ENCODE measurements at places on chromosomes 3 and 15. TPM values are rescaled to one million over a fixed set of nuclear protein-coding genes. Genes with fewer than 3 reads are reported as not detected.

SORD gene
- 46.2 TPM for total RNA-seq

IL16 gene
- total RNA-seq, result 0.46 TPM

PRICKLE2 gene
- total RNA-seq, result 5.6 TPM

ADPRH gene
- 4.1 TPM for total RNA-seq

CXCR6 gene
- not detected for total RNA-seq

ESYT3 gene
- total RNA-seq, result 4.4 TPM

AP3B2 gene
- total RNA-seq, result 17.7 TPM

MORC1 gene
- not detected for total RNA-seq

MYZAP gene
- 0.68 TPM for total RNA-seq

NAALADL2 gene
- total RNA-seq, result 1.2 TPM

GABPB1 gene
- total RNA-seq, result 25.0 TPM

PSTPIP1 gene
- 1.3 TPM for total RNA-seq

SLC9A9 gene
- 1.2 TPM for total RNA-seq

CAMP gene
- not detected for total RNA-seq

C3orf20 gene
- not detected for total RNA-seq

THSD4 gene
- total RNA-seq, result 8.2 TPM

PP2D1 gene
- not detected for total RNA-seq

PTX3 gene
- 0.59 TPM for total RNA-seq

CA12 gene
- total RNA-seq, result 2.8 TPM

MEX3B gene
- total RNA-seq, result 8.8 TPM

GPR171 gene
- 0.17 TPM for total RNA-seq

TEX55 gene
- not detected for total RNA-seq

GOLGA8T gene
- total RNA-seq, result 1.0 TPM

SNTN gene
- total RNA-seq, result not detected

TICRR gene
- total RNA-seq, result 33.8 TPM

LDHAL6B gene
- total RNA-seq, result not detected

IL5RA gene
- not detected for total RNA-seq

DAZL gene
- total RNA-seq, result 4.3 TPM

RASGRP1 gene
- total RNA-seq, result 2.7 TPM

ATP13A4 gene
- total RNA-seq, result 0.20 TPM

COLQ gene
- total RNA-seq, result 2.2 TPM

C15orf62 gene
- total RNA-seq, result 0.72 TPM

GOLGA6L4 gene
- 3.5 TPM for total RNA-seq

HRG gene
- 0.11 TPM for total RNA-seq

DGKG gene
- 0.92 TPM for total RNA-seq

OGG1 gene
- 27.3 TPM for total RNA-seq

PIF1 gene
- 249 TPM for total RNA-seq

THAP10 gene
- 3.4 TPM for total RNA-seq

GNAT1 gene
- 0.13 TPM for total RNA-seq

ZMAT3 gene
- total RNA-seq, result 19.8 TPM

ECE2 gene
- total RNA-seq, result 0.46 TPM

CNTN6 gene
- not detected for total RNA-seq

AHSG gene
- total RNA-seq, result 1.5 TPM

WWTR1 gene
- total RNA-seq, result 25.5 TPM
